Substantia nigra (tissue), 51 donors: ENCODE measurements at places on chromosomes 7 and 10.

- no peak for DNase-seq
Measured at GRCh38 chr10:102450124-102450373, 1.3 kb downstream of the C10orf95 start.

DNA sequence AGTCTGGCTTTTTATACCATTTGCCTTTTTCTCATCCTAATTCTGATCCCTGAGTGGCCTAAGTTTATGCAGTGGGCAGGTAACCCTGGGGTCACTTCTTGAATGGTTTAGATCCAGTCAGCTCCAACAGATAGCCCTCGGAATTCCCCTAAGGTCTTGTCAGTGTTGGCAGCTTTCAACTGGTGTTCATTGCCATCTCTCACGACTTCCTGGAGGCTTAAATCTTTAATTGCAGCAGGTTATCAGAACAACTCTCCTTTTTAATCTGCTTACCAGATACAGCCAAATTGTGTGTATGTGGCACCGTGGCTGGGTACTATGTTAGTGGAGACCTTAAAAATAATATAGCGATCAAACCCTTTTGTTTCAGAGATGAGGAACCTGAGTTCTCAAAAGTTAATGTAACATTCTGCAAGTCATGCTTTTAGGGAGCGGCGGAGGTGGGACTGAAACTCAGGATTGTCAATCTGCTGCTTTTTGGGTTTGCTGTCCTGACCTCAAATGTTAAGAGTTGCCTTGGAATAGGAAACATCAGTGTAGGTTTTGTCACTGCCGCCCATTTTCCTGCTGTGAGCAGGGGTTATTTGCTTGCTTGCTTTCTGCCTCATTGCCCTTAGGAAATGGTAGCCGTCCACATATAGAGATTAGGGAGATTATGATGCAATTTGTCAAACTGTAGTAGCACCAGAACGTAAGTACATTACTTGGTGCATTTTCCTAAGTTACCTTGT lies 818 bp downstream of the DLD start:
- no peak for DNase-seq

DNA sequence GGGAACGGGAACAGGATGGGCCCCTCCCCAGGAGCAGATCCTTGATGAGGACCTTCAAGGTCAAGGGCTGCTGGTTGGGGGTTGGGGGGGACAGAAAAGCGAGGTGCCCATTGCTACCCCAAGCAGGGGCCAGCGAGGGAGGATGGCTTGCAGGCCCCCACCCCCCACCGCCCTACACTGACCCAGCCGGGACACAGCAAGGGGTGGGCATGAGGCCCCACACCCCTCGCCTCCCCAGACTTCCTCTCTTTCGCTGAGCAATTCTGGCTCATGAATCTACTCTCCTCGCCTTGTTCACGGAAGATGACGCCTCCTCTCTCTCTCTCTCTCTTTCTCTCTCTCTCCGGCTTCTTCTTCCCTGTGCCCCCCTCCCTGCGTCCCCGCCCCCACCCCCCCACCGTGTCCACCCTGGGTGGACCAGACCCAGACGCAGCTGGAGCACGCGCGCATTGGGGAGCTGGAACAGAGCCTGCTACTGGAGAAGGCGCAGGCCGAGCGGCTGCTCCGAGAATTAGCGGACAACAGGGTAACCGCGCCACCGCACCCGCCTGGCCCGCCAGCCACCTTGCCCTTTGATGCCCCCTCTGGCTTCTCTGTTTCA lies 81.1 kb upstream of the GTF2IRD1 start:
- DNase-seq, result peak; percentile 70

DNA sequence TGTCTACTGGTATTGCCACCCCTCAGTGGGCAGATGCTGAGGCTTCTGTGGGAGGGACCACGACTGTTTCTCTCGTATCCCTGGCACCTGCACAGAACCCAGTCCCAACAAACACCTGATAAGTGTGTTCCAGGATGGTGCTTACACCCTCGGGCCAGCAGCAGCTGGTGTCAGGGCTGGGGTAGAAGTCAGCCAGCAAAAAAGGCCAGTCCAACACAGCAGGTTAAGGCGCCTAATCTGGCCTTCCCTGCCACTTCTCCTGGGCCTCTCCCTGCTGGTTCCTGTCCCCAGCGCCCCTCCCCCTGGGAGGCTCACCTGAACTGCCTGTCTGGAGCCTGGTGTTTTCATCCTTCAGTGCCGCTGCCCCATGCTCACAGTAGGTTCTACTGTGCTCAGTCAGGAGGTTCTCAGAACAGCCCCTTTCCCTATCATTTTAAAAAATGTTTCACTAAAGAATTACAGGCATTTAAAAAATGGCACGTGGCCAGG lies 20.0 kb downstream of the PODXL start:
- no peak for DNase-seq

- peak; percentile 37 for DNase-seq
Measured at GRCh38 chr10:33330543-33331378, 3.7 kb downstream of the NRP1 start.

GRCh38 chr7:157220916-157221569 lies 82.3 kb downstream of the UBE3C start:
- no peak for DNase-seq

DNA sequence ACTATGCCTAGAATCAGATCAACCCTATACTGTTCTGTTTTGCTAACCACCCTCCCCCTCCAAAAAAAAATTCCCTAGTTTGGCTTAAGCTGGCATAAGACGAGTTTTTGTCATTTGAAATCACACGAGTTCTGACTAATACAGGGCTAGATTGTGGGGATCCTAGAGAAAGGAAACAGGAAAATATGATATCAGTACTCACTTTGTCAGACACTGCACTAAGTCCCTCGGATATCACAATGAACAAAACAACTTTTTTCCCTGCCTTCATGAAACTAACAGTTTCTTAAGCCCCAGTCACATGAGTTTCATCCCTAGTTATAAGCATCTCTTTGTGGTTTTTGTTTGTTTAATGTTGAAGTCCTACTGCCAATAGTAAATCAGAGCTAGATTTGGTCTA lies 118.5 kb downstream of the ITGB8 start:
- DNase-seq, result no peak

DNA sequence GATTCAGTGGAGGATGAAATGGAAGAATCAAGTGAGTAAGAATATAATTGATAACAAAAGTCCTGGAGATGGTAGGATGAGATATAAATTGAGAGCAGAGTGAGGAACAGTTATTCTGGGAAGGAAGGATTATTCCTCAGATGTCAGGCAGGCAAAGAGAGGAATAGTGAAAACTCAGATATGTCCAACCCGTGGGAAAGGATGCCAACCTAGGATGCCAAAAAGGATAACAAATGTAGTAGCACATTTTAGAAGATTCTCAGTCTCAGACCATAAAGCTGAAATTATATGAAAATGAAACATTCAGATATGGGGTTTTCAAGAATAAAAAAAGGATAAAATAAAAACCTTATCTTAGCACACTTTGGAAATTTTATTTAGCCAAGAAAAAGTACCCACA lies 131.1 kb downstream of the SEMA3C start:
- DNase-seq, result no peak

DNA sequence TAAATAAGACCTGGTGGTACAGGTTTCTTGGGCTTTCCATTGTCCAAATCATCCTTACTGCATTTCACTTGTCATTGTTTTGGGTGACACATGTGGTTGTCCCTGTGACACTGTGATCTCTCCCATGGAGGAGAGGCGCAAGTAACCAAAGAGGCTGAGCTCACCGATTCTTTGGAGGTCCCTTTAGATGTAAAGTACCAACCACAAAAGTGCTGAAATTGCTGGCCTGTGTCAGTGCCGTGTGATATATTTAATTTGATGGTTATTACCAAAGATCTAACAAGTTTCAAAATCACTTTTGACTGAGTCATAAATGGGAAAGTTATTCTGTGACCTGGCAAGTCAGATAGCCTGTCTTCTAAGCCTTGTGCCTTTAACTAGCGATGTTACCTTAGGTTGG lies 19.4 kb downstream of the MCM10 start:
- DNase-seq, result no peak

DNA sequence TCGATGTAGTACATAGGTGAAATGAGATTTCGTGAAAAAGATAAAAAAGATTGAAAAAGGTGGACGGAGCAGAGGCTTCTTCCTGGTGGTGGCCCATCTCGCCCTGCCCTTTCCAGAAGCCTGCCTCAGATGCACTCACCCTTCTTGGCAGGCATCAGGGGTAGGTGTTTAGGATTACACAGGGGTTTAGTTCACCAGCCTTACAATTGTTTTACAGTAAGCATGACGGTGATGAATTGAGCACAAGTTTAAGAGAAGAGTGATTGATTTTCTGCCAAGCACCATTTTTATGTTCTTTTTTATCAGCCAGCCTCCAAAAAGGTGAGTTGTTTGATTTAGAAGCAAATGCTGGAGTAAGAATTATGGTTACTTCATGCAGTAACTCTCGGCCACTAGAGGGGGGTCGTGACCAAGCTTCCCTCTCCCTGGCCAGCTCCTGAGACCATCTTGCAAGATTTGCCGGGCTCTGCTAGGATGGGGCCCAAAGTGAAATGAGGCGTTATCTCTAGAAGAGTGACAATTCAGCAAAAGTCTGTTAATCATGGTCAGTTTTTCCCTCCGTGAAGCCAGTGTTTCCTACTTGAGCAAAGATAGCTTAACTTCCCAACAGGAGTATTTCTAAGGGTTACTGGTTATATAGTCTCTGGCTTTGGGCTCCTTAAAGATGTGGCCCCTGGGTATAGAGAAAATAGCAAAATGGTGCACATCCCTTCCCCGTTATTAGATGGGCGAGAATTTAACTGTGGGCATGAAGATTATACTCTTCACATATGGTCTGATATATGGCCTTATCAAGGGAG lies 228.8 kb downstream of the BMPER start:
- no peak for DNase-seq

DNA sequence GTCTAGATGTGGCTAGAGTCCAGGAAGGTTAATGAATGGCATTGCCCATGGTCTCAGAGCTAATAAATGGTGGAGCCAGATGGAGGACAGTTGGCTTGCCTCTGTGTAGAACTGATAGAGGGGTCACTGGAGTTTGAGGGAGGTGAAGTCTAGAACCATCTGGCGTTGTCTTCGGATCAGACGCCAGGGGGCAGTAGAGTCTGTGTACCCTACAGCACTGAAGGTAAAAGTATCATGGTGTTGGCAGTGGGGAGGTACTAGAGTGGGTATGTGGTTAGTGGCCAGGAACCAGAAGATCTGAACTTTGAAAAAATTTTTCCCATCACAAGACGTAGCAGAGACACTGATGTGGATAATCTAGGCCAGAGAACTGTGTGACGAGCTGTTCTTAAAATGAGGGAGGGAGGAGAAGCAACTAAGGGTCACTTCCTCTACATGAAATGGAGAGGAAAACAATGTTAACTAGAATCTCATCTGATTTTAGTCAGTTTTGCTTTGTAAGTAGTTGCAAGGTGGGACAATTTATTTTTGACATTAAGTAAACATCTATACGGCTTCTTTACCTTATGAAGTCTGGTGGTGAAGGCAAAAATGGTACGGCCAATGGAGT lies 227.9 kb upstream of the PRSS58 start:
- DNase-seq, result peak; percentile 32

- no peak for DNase-seq
Measured at GRCh38 chr7:66741710-66742049, 1.1 kb downstream of the RABGEF1 start.

GRCh38 chr10:103111031-103111917 lies 81.8 kb downstream of the NT5C2 start:
- DNase-seq, result no peak

GRCh38 chr10:86267286-86268195 lies 99.1 kb downstream of the GRID1 start:
- peak; percentile 73 for DNase-seq

DNA sequence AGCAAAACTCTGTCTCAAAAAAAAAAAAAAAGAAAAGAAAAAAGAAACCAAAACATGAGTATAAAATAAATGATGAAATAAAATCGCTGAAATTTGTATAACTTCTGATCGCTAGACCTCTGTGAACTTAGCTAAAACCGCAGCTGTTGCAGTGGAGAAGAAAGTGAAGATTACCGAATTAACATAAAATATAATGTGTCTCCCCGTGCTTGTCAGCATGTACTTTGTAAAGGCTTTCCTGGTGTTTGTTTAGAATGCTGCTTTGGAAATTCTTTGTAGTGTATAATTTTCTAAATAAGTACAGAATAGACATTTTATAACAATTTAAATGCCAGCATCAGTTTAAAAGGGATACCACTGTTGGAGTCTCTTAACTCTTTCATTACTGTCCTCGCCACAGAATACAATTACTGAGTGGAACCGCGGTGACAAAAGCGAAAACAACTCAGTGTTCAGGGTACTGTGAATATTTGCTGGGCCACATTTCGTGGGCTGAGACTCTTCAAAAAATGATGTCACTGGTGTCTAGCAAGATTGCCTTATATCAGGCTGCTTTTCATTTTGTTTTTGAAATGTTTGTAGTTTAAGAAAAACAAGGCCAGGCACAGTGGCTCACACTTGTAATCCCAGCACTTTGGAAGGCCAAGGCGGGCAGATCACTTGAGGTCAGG lies 167.7 kb downstream of the NSUN6 start:
- no peak for DNase-seq

GRCh38 chr10:97913614-97914013 lies 64.0 kb downstream of the GOLGA7B start:
- no peak for DNase-seq

DNA sequence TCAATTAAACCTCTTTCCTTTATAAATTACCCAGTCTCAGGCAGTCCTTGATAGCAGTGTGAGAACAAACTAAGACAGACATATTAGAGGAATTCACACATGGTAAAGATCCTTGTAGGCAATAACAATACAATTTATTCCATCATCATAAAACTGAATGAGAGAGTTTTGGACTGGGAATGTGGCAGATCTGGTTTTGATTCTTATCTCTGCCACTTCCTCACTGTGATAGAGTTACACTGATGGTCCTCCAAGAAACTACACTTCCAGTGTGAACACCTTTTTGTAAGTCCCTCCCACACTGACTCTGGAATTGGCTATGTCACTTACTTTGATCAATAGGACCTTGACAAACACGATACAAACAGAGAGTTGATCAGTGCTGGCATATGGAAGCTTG lies 2.9 kb downstream of the ENO4 start:
- DNase-seq, result no peak

- no peak for DNase-seq
Measured at GRCh38 chr10:78187371-78187770, 153.7 kb downstream of the RPS24 start.

DNA sequence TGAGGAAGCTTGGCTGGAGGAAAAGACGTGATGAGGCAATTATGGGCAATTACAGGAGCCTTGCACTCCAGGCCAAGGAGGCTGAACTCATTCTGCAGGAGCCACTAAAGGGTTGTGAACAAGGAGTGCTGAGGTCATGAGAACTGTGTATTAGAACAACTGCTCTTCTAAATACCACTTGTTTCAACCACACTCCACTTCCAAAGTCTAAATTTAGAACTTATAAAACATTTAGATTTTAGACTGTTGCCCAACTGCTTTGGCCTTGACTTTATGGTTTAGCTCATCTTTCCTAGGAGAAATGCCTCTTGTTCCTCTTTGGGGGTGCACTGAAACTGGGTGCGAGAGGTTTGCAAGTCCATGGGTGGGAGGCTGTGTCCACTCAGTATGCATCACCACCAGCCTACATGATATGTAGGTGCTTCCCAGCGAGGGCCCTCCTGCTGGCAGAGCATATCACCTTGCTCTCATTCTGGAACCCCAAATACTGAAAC lies 199.7 kb upstream of the AOAH start:
- DNase-seq, result no peak

- no peak for DNase-seq
Measured at GRCh38 chr7:28941633-28942032, 16.5 kb downstream of the TRIL start.

- no peak for DNase-seq
Measured at GRCh38 chr7:101882005-101882421, 64.6 kb downstream of the CUX1 start.
